ENCODE measurements at places on chromosomes 1 and 21.

- peak; percentile 84 for DNase-seq
Measured at GRCh38 chr1:6239213-6239752, 3.5 kb upstream of the ICMT start.

- no peak for DNase-seq
Measured at GRCh38 chr1:179547021-179547535, 28.7 kb downstream of the NPHS2 start.

DNA sequence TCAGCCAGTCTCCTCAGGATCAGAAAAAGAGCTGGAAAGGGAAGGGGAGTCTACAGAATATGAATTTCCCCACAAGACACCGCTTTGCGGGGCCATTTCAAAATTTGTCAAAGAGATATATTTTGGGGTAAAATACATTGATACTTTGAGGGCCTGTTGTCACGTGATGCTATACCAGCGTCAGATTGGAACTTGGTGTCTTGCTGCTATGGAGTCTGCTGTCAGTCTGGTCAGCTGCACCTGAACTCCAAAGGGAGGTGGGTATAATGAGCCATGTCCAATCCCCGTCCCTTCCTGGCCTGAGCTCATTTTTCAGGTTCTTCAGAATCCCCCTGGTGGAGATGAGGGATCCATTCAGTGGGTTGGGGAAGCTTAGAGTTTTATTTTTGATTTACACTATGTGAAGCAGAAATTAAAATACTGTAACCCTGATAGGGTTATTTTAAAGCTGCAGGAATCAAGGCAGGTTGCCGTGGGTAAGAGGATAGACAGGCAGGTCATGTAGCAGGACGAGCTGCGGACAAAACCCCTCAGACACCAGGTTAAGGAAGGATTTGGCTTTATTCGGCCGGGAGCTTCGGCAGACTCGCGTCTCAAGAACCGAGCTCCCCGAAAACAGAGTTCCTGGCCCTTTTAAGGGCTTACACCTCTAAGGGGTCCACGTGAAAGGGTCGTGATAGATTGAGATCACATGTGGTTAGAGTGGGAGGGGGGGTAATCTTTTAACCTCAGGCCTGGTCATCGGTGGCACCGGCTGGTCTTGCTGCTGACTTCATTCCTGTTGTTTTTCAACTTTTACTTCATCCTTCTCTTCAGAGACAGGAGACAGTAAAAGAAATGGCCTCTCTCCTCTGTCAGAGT is 2.2 kb upstream of the POFUT2 start:
- no peak for DNase-seq

GRCh38 chr1:113223546-113223945 is 150.5 kb downstream of the LRIG2 start:
- DNase-seq: no peak

DNA sequence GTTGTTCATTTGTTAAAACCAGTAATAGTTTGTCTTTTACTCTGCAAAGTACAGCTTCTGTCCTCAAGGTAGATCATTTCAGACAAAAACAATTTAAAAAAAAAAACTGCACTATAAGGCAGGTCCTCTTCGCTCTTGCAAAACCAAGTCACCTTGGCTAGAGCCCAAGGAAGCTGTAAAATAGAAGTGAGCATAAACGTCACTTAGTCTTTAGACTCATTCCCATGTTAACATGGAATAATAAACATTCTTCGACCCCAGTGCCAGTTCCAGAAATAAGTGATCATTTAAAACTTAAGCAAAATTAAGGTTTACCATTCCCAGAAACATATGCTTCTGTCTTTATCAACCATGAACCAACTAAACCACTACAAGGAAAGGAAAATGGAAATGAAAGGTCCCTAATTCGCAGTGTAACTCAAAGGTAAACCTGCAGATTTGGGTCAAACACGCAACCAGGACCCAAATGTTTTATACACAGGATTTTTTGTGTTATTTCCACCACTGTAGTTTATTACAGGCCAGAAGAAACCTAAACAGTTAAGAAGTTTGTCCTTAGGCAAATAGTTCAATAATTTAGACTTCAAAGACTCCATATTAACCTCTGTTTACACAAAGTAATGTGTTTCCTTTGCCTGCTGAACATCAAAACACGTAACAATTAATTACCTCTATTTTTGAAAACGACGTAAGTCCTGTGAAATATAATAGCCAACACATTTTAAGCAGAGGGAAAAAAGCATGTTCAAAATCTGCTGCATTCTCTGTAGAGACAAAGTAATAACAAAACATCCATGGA is 54.6 kb downstream of the TGFBR3 start:
- DNase-seq: no peak

GRCh38 chr1:13604721-13605120 is 21.1 kb downstream of the PDPN start:
- DNase-seq: no peak

DNA sequence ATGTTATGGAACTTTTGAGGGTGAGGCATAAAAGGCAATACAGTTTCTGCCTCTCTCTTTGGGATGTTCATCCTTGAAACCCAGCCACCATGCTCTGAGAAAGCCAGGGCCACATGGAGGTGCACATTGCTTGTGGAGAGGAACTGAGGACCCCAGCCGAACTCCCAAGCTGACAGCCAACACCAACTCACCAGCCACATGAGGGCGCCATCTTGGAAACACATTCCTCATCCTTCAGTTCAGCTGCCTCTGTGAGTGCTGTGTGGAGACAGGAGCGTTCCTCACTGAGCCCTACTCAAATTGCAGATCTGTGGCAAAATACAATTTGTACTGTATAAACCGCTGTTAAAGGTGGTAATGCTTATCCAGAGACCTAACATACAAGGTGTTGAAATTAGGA is 137.5 kb downstream of the GABPA start:
- no peak for DNase-seq

Measured in HAP-1 (cell line).